Fibroblast of gingiva (primary cell): ENCODE measurements at places on chromosomes 7 and 10.

GRCh38 chr10:86613096-86613495 is 41.3 kb upstream of the OPN4 start:
- DNase-seq, result no peak

GRCh38 chr7:155645662-155646061 is 1.2 kb downstream of the RBM33 start:
- DNase-seq, result no peak

- DNase-seq, result no peak
These were observed 997.9 kb upstream of the POT1 start for GRCh38 chr7:125927556-125927955.

GRCh38 chr10:31457858-31458257 is 138.8 kb downstream of the ZEB1 start:
- no peak for DNase-seq

DNA sequence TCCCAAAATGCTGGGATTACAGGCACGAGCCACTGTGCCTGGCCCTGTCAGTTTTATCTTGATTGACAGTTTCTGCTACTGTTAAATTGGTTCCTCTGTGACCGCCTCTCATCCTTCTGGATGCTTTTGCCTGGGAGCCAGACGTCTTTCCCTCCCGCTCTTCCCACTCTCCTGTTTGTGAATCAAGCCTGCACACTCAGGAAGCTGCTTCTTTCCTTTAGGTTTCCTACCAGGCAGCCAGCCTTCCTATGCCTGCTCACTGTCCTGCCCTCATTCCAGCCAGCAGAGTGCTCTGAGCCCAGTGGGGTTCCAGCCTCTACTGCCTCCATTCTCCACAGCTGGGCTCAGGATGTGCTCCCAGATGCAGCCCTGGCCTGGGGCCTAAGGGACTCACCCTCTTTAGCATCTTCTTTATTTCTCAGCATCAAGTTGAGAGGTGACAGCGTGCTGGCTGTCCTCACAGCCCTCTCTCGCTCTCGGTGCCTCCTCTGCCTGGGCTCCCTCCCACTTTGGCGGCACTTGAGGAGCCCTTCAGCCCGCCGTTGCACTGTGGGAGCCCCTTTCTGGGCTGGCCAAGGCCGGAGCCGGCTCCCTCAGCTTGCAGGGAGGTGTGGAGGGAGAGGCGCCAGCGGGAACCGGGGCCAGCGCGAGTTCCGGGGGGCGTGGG is 5.1 kb downstream of the SH2D4B start:
- DNase-seq, result no peak

DNA sequence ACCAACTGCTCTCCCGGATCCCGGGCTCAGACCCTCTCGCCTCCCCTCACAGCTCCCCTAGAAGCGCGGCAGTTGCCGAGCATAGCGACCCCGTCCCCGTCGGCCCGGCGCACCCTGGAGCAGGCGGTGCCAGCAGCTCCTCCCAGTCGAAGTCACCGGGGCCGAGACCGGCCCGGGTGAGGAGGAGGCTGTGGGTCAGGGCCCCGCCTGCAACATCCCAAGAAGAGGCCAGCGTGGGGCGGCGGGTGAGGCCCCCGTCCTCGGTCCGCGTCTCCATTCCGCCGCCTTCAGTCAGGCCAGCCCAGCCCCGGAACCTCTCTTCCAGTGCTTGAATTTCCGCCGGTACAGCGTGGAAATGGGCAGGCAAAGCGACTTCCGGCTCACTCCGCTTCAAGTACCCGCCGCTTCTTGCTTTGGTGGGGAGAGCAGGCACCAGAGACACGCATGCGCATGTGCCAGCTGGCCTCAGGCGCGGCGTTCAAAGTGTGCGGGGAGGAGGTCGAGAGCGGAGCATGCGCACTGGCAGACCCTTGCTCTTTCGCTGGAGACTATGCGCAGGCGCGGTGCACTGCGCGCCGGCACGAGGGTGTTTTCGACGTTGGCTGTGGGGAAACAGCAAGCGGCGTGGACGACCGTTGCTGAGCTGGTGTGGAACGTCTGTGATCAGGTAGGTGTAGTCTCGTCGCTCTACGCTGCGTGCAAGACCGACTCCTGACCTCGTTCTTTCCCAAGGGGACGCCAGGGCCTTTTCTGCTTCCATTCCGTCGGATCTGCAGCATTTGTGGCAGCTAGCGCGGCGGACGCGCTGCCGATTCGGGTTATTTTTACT is at the start of gene C10orf88:
Gene C10orf88, minus strand, starts transcription at position 326 of the 829 bp plus-strand sequence. Its CDS starts 49 bp downstream, at position 277.
- DNase-seq, result peak; percentile 99

- DNase-seq, result no peak
These were observed 84.1 kb downstream of the EZH2 start for GRCh38 chr7:148799893-148800555.

- DNase-seq, result no peak
These were observed 64.5 kb upstream of the ANKRD1 start for GRCh38 chr10:90985321-90985933.

GRCh38 chr10:54368984-54369383 is 432.0 kb downstream of the PCDH15 start:
- DNase-seq, result no peak
